Stimulated activated CD4-positive, alpha-beta T cell treated with anti-CD3 and anti-CD28 coated beads, Interleukin-4, amount 100 ng/mL, for 48 hours (primary cell): ENCODE measurements at places on chromosomes 1 and 21.
A peak's percentile ranks its signal among the peaks of the same experiment; 100 is the strongest.

GRCh38 chr1:157279138-157279801 is 141.1 kb upstream of the ETV3 start:
- DNase-seq: no peak

- DNase-seq: no peak
Observed at GRCh38 chr1:153663211-153663610, 4.7 kb downstream of the SNAPIN start.

DNA sequence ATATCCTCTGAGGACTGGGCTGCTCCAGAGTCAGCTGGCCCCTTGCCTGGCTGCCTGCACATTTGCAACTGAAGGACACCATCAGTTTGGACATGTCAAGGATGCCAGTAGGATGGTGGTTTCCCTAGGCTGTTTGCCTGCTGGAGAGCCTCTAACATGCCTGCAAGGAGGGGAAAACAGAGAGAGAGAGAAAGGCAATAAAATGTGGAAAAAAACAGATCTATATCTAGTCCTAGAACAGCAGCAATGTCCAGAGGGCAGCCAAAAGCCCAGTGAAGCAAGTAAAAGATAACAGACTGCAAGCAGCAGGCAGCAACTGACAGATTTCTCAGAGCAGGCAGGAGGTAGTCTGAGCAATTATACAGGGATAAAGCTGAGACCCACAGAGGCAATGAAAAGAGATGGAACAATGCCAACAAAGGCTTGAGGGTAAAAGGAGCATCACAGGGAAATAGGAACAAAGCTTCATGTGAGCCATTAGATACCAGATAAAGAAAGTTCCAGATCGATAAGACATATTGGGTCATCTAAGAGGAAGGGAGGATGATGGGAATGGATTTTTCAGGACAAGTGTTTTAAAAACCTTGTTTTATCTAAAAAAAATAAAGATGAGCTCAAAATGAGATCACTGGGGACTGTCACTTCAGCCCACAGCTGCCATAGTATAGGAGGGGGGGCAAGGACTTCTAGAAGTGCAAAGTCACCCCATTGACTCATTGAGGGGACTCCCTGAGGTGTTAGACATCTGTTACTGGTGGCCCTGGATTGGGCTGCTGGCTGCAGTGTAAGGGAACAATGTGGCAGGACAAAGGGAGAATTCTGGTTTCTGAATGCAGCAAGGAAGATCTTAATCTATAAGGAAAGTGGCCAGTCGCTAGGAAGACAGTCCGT is 38.6 kb upstream of the GADD45A start:
- no peak for DNase-seq

DNA sequence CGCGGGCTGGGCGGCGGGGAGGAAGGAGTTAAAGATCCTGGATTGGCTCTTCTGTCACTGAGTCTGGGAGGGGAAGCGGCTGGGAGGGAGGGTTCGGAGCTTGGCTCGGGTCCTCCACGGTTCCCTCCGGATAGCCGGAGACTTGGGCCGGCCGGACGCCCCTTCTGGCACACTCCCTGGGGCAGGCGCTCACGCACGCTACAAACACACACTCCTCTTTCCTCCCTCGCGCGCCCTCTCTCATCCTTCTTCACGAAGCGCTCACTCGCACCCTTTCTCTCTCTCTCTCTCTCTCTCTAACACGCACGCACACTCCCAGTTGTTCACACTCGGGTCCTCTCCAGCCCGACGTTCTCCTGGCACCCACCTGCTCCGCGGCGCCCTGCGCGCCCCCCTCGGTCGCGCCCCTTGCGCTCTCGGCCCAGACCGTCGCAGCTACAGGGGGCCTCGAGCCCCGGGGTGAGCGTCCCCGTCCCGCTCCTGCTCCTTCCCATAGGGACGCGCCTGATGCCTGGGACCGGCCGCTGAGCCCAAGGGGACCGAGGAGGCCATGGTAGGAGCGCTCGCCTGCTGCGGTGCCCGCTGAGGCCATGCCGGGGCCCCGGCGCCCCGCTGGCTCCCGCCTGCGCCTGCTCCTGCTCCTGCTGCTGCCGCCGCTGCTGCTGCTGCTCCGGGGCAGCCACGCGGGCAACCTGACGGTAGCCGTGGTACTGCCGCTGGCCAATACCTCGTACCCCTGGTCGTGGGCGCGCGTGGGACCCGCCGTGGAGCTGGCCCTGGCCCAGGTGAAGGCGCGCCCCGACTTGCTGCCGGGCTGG is at the start of gene NPR1:
Gene NPR1 (plus strand): TSS at position 170 of the 818 bp plus-strand sequence. CDS start 421 bp downstream, at position 591.
- DNase-seq: no peak

DNA sequence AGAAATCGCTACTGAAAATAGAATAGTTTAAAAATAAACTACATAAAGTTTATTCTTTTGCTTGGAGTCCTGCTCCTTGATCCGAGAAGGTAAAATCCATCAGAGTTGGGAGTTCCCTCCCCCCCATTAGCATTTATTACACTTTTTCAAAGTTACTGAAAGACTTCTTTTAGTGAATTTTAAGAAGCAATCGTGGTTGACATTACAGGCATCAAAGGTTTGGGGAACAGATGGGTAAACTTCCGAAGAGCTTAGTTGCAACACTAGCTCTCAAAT is 31.0 kb upstream of the NFIA start:
- DNase-seq: no peak

GRCh38 chr1:110680036-110680735 is 5.4 kb upstream of the KCNA3 start:
- DNase-seq: no peak

- DNase-seq: no peak
Observed at GRCh38 chr1:235644693-235645305, 4.8 kb downstream of the GNG4 start.

GRCh38 chr21:37063433-37063832 is 9.4 kb downstream of the PIGP start:
- no peak for DNase-seq

GRCh38 chr1:196317535-196318522 is 290.4 kb downstream of the KCNT2 start:
- no peak for DNase-seq

DNA sequence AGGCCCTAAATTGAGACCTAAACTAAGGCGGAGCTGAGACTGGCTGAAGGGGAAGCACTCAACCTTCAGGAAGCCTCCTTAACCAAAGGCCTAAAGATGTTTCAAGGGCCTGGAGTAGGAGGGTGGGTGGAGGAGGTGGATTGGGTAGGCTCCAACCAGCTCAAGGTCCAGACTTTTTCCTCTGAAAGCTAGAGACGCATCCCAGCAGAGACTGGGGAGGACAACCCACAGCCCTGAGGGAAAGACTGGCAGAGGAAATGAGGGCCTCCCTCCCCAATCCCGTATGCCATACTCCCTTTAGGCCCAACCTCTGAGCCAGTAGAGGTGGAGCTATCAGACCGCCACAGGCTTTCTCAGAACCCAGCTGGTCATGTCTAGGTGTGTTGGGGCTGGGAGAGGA is 1.1 kb downstream of the ECM1 start:
- no peak for DNase-seq

DNA sequence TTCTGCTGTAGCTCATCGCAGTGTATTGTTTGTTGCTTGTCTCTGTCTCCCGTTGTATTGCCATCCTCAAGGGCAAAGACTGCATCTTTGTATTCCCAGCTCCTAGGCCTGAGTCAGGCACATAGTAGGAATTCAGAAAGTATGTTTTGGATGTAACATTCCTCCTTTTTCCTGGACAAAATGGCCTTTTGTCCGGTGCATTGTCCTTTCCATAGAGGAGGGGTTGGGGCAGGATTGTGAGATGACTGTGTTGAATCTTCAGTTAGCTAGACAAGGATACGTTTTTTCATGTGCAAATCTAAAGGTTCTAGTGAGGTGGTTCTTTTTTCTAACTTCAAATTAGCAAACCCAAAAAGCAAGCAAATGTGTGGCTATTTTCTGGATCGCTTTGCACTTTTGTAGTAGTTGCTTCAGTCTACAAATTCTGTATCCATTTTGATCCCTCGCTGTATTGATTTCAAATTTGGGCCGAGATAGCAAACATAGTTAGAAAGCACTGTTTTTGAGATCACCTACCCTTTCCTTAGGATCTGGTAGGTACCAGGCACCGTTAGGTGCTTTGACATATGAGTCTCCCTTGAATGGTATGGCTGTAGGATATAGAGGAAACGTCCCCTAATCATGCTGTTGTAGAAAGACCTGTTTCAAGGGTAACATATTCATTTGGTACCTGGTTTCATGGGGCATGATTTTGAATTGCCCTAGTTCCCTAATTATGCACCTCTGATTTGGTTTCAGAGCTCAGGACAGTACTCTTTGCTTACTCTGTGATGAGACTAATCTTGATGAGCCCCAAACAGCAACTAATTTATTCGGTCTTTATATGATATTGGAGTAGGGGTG is 1.2 kb downstream of the PPP1R8 start:
- no peak for DNase-seq

- DNase-seq: no peak
Observed at GRCh38 chr1:246078888-246079252, 428.2 kb downstream of the SMYD3 start.

DNA sequence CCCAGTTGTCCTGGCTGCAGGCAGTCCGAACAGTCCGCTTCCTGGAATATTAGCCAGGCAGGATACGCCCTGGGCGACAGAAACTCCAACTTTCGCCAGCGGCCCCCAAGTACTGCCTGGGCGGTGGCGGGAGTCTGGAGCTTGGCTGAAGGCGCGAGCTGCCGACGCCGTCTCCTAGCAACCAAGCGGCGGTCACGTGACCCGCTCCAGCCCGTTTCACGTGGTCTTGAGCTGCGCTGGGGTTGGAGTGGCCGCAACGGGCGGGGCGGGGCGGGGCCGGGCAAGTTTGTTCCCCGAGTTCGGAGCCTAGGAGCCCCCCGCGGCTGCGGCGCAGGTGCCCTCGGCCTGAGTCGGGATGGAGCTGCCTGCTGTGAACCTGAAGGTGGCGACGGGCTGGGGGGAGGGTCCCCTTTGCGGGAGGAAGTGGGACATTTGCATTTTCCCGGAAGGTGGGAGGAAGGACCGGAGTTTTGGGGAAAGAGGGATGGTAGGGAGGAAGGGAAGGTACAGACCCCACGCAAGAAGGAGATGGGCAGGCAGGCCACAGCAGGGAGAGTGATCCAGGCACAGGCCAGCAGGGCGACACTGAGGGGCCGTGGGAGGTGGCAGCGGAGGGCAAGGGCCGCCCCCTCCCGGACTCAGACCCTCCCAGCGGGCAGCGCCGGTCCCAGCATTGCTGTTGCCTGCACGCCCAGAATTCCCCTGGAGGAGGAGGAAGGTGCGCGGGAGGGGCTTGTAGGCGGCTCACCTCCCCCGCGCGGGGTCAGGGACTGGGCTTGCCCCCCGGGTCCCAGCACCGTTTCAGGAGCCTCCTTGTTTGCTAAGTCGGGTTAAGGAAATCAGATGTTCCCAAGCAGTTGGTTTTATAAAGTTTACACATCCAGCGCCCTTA is at the start of gene AGTRAP:
Gene AGTRAP (plus strand): TSS at position 283 of the 892 bp plus-strand sequence. CDS start 73 bp downstream, at position 356.
- DNase-seq: peak; percentile 92

- no peak for DNase-seq
Observed at GRCh38 chr1:115400426-115400825, 62.4 kb upstream of the NGF start.

GRCh38 chr1:110535985-110536384 is 17.0 kb upstream of the KCNA10 start:
- no peak for DNase-seq

DNA sequence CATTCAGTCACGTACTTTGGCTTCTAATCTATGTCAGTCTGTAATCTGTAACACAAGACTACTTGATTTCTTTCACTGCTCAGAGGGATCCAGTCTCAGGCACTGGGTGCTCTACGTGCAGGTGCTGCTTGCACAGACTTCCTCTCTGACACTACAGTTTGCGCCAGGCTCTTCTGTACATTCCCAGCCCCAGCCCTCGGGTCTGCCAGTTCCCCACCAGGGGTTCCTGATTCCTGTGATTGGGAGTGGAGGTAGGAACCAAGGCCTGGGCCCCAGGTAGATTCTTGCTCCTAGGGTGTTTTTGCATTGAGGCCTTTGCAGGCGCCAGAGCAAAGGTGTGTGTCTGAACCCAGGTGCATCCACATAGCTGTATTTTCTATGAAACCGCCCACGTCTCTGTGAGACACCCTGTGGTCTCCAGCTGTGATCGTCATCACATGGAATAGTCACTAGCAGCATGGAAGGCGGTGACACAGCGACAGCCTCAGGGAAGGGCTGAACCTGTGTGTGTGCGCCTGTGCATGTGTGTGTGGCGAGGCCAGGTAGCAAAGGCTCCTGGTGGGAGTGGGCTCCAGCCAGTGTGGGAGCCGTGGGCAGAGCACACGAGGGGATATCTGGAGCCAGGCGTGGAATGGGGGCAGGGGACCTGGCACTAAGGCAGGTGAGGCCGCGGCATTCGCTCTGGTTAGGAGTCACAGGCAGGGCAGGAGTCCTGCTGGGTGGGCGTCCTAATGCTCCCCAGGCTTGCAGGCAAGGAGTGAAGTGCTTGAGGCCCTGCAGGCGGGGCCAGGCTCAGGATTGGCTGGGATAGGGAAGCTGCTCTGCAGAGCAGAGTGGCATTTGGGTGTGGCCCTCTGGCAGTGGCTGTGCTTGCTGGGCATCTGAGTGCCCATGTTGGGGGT is 5.2 kb downstream of the GJC2 start:
- DNase-seq: no peak

DNA sequence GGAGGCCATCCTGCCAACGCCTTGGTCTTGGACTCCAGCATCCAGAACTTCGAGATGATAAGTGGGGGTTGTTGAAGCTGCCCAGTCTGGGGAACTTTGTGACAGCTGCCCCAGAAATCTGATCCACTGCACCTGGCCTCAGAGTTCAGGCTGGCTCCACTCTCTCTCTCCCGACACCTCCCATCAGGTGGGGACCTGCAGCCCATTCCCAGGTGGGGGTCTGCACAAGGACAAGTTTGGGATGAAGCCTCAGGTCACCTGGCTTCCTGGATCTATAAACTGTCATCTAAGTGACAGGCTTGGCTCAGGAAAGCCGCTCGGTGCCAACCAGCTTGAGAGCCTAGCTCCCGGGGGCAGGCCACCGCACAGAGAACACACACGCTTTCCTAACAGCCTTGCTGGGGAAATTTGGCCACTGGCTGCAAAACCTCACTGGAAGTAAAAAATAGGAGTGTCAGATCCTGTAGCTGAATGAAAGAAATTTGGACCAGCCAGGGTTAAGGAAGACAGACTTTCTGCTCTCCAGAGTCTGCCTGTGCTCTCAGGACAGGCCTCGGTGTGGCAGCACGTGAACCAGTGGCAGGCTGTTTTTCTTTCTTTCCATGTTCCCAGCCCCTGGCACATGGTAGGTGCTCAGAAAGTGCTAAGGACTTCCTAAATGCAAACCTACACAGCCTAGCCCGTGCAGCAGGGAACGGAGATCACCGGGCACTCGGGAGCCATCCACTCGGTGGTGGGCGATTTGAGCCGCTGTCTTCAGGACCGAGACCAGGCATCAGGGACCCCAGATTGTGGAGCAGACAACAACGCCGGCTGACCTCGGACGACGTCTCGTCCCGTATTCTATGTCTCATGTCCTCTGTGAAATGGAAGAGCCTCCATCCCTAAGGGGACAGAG is 42.6 kb upstream of the LBR start:
- DNase-seq: no peak

GRCh38 chr1:22031214-22031962 is 21.1 kb upstream of the CDC42 start:
- DNase-seq: no peak

GRCh38 chr1:230163205-230163604 is 96.2 kb downstream of the GALNT2 start:
- DNase-seq: no peak

DNA sequence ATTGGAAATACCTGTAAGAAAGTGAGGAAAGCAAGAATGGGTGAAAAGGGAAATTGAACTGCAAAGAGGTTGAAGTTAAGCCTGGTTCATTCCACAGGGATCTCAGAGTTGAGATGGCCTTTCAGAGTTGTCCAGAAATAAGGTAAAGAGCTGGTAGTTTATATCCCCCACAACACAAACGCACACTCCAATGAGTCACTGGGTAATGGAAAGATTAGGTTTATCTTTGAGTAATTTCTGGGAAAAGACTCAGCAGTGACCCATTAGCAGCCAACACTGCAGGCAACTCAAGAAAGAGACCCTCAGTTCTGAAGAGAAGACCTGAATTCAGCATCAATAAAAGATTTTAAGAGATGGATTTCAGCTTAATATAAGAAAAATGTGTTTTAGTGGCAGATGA is 485.5 kb downstream of the PTPRC start:
- no peak for DNase-seq
